ENCODE measurements at places on chromosomes 2 and 18. TPM values are rescaled to one million over a fixed set of nuclear protein-coding genes. Genes with fewer than 3 reads are reported as not detected.

DNA sequence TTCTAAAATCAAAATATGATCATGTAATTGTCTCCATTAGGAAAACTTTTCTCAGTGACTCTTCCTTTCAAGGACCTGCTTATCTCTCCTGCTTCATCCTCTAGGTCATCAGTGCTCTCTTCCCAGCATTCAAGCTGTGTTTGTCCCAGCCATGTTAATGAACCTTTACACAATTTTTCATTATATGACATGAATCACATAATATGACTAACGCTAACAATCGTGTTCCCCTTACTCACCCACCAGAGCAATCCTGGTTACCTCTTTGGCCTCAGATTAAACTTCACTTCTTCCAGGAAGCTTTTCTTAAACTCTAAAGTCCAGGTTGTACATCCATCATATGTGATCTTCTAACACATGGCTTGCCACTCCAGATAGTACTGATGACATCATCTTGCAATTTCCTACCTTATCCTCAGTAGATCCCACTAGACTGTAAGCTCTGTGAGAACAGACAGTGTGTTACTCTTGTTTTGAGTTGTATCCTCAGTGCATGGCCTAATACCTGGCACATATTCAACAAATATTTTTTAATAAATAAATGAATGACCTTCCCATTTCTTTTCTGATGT is 882.9 kb upstream of the ZEB2 start:
- DNase-seq = no peak

GRCh38 chr2:128501700-128502099 is 183.0 kb upstream of the HS6ST1 start:
- DNase-seq = no peak

GRCh38 chr18:3983351-3983969 is 471.6 kb downstream of the DLGAP1 start:
- no peak for DNase-seq

GRCh38 chr18:51185075-51185474 is 12.4 kb downstream of the MEX3C start:
- DNase-seq = no peak

DNA sequence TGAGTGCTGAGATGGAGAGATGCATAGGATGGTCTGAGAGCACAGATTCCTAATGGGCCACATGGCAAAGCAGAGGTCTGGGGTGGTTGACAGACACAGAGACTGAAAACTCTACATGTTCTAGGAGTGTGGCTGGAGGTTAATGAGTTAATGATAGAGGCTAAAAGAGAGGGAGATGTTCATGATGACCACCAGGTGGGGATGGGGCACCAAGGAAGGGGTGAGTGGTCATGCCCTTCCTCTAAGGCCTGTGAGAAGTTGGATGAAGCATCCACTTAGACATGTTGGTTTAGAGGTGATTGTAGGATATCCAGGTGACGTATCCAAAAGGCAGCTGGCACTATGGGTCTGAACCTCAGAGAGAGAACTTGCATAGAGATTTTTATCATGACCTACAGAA is 102.1 kb downstream of the LRP2 start:
- DNase-seq = no peak

GRCh38 chr2:221254299-221254698 is 317.8 kb downstream of the EPHA4 start:
- DNase-seq = no peak

DNA sequence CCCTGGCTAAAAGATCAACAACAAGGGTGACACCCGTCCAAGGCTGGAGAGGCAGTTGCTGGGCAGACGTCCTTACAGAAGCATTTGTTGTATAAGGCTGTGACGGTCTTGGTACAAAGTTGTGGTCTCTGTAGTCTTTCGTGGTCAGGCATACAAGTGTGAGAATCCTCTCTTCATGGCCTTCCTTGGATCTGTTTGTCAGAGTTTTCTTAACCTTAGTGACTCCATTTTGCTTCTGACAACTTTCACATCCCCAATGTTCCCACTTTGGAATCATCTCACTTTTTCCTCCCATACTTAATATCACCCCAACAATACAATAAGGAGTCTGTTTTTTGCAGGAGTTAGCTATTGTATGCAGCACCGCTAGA is 72.7 kb upstream of the ZCCHC2 start:
- no peak for DNase-seq

DNA sequence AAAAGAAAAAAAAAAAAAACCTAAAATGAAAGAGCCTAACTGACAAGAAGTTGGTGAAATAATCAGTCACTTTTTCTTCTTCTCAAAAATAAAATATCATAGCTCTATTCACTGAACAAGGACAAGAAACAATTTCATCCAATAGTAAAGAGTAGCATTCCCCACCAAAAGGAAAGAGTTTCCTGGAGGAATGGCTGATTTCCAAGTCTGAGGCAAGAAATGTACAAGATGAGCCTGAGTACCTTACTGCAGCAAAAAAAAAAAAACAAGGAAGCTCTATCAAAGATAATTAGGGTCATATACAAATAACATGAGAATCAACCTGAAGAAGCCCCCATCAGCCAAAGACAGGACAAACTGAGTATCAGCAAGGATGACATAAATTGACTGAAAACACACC is 11.5 kb downstream of the ROCK1 start:
- no peak for DNase-seq

GRCh38 chr2:196597531-196597930 is 42.0 kb upstream of the CCDC150 start:
- DNase-seq = no peak

DNA sequence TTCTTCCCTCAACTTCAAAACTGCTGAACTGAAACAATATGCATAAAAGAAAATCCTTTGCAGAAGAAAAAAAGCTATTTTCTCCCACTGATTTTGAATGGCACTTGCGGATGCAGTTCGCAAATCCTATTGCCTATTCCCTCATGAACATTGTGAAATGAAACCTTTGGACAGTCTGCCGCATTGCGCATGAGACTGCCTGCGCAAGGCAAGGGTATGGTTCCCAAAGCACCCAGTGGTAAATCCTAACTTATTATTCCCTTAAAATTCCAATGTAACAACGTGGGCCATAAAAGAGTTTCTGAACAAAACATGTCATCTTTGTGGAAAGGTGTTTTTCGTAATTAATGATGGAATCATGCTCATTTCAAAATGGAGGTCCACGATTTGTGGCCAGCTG is 8.4 kb downstream of the HOXD8 start:
- no peak for DNase-seq

GRCh38 chr2:225290757-225291400 is 108.6 kb upstream of the NYAP2 start:
- no peak for DNase-seq

GRCh38 chr2:96552315-96553175 is 16.0 kb downstream of the ARID5A start:
- no peak for DNase-seq

DNA sequence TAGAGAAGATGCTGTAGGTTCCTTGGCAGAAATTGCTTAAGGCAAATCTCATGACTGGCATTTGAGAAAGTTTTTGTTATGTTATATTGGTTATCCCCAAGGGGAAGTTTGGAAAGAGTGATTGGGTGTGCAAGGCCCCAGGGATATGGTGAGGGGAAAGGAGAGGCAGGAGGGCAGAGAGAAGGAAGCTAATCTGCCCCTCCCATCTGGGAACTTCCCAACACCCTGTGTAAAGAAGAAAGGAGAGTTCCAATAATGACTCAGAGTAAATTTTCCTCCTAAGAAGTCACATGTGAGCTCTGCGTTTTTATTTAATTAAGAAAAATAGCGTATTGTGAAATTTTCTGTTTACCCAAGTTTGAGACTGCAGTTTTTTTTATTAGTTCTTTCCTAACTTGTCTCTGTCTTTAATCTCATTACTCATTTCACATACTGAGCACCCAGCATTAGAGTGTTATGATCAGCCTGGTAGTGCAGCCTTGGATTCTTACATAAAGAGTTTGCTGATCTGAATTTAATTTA is 3.1 kb upstream of the KYNU start:
- peak; percentile 60 for DNase-seq

DNA sequence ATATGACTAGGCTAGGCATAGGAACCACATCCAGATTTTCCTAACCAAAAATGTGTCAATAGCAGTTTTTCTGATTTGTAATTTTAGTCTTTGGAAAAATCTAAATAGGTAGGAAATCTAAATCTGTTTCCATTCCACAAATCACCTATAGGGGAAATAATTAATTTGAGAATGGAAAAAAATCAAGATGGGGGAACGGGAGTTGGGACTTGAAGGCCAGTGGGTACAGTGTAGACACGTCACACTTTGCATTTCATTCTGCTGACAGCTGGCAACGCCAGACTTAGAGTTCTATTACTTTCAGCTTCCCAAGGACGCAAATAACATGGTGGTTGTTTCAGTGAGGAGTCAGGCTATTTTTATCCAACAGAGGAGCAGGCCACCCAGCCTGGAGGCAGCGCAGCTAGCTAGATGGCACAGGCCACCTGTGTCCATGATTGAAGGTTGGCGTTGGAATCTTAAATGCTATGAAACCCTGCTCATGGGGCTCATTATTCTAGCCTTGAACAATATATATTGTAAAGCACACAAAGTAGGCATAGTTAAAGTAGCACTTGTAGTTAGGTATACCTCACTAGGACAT is 23.4 kb downstream of the HNRNPA3 start:
- DNase-seq = no peak

- no peak for DNase-seq
Observed at GRCh38 chr2:175175896-175176295, 5.6 kb downstream of the ATP5MC3 start.

DNA sequence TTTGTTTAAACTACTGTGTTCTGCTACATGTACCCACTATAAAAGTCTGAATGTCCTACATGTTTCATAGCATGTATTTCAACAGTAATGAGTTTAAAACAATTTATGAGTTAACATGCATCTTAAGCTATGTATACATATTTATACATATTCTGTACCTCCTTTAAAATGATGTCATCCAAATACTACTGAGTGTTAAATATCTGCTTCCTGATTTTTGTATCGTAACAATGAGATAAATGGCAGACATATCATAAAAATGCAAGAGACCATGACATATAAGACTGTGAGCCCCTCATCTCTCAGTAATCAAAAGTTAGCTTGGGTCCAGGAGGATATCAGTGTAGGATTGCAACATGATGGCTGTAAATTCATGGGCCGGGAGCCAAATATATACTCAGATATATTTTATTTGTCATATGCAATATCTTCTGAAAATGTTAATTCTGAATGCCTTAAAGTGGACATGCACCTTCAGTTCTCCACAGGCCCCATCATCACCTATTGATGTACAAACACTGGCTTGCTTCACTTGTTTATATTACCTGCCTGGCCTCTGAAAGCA is 3.6 kb downstream of the COL5A2 start:
- no peak for DNase-seq

DNA sequence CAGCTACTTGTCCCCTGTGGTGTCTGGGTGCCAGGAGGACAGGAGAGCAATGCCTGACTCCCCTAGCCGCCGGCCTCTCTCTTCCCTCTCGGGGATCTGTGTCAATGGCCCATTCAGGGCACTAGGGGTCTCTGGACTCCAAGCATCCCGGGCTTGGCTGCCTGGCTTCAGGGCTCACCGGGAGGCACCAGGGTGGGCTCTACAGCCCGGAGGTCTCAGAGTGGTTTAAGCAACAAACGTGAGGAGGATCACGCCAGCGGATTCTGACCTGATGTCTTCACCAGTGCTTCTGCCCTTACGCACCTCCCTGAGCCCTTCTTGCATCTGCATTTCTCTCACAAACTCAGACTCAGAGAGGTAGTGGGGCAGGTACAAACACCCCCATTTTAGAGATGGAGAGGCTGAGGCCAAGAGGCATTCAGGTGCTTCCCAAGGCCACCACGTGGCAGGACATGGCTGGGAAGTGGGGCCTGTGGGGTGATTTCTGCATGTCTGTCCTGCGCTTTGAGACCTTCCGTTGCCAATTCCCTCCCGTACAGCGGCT is 243.0 kb downstream of the CELF4 start:
- no peak for DNase-seq

DNA sequence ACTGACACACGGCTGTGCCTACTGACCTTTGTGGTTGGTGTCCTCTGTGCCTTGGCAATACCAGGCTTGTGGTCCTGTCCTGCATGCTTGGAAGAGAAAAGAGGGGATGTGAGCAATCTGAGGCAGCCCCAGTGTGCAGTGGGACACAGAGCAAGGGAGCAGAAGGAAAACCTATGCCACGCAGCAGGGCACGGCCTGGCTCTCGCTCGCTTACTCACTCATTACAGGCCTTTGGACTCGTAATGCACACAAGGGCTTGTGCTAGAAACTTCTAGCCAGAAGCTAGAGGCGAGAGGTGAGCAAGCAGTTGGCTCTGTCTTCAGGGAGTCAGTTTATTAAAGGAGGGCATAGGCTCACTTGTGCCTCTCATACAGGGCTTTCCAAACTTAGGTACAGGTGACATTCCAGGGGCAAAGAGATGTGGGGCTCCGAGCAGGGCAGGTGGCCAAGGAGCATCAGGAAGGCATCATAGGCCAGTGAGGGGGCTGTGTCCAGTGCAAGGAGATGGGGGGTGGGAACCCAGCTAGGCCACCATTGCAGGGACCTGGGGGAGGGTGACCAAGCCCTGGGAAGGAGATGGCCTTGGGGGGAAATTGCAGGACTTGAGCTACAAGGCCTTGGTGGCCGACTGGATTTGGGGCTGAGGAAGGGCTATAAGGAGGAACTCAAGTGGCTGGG is 100.8 kb downstream of the DYSF start:
- DNase-seq = no peak

DNA sequence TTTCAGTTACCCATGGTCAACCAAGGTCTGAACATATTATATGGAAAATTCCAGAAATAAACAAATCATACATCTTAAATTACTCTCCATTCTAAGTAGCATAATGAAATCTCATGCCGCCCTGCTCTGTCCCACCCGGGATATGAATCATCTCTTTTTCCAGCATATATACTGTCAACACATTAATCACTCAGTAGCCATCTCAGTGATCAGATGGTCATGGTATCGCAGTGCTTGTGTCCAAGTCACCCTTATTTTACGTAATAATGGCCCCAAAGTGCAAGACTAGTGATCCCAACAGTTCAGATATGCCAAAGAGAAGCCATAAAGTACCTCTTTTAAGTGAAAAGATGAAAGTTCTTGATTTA is 43.8 kb downstream of the OSBPL6 start:
- no peak for DNase-seq

DNA sequence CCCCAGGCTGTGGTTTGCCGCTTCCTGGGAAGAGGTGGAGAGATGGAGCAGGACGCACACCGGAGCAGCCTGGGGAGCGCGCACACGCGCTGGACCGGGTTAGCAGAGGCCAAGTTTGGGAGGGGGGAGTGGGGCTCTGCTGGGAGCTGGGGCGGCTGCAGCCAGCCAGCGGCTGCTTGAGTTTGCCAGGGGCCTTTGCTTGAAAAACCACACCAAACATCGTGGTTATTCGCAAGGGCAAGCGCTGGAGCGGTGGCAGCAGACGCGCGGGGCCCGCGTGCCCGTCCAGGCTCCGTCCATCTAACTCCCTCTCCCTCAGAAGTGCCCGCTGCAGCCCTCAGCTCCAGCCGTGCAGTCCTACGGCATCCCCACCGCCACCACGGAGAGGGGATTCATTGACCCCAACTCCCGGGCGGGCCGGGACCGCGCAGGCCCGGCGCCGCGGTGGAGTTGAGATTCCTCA is 4.6 kb downstream of the PTGR3 start:
- no peak for DNase-seq

- no peak for DNase-seq
Observed at GRCh38 chr2:170930991-170931266, 1.9 kb downstream of the GORASP2 start.

IGFBP5 gene
- total RNA-seq = 23.4 TPM

ADD2 gene
- 0.47 TPM for total RNA-seq

CRYGD gene
- not detected for total RNA-seq

MERTK gene
- total RNA-seq = 10.3 TPM

RFTN2 gene
- 4.6 TPM for total RNA-seq

KIF1A gene
- 1.2 TPM for total RNA-seq

SCYGR4 gene
- not detected for total RNA-seq

FAP gene
- 50.0 TPM for total RNA-seq

Data from glomerular endothelial cell (primary cell).